ENCODE measurements at places on chromosomes 5 and 9. TPM values are rescaled to one million over a fixed set of nuclear protein-coding genes. Genes with fewer than 3 reads are reported as not detected.

Gene PDLIM4
- total RNA-seq = 22.0 TPM

DNA sequence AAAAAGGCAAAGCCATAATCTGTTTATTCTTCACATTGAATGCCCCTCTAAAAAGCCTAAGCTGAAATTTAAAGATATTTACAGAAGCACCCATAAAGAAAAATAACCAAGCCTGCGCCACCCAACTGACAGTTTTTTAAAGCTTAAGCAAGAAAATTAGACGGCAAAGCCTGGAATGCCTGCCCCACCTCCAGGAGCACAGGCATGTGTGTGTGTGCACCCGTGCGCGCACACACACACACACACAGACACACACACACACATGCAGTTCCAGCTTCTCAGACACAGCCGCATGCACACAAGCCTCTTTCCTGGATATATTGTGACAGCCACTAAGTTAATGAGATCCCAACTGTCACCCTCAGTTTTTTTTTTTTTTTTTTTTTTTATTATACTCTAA is 88.2 kb downstream of the FRMD3 start:
- DNase-seq = no peak

GRCh38 chr5:1104327-1105006 is 7.4 kb downstream of the SLC12A7 start:
- DNase-seq = no peak

DNA sequence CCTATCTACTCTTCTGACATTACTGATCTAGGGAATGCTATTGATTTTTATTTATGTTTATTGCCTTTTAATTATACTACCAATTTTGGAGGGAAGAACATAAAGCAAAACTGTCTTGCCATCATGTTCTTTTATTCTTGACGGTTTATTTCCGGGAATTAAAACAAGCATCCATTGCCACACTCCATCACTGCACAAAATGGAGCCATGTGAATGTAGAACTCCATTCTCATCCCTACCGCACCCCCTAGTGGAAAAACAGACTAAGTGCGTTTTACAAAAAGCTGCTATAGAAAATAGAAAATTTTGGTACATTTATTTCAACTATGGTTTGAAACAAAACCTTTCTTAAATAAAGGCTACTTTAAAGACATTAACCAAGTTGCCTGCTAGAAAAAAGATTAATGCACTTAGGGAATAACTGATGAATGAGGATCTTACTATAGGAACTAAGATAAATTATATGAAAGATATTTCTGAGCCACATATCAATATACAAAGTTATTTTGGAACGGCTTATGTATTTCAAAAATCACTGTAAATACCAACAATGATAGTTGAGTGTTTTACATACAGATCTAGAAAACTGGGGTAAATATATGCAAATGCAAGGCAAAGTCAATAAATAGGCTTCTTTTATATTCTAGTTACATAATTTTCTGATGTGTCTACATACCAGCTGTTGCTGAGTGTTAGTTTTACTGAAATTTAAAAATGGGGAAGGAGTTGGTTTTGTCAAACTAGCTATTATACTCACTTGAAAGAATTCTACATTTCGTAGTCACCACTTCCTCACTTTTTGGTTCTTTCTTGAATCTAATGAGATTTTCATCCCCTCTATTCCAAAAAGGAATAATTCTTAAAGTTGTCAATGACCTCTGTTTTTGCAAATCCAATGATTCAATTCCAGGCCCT is 26.5 kb downstream of the OXCT1 start:
- DNase-seq = peak; percentile 71

Gene OR1J2
- not detected for total RNA-seq

- DNase-seq = no peak
Observed at GRCh38 chr5:38534156-38534453, 22.3 kb downstream of the LIFR start.

- no peak for DNase-seq
Observed at GRCh38 chr5:117455236-117456233, 880.9 kb upstream of the SEMA6A start.

GRCh38 chr5:117110548-117110947 is 535.9 kb upstream of the SEMA6A start:
- no peak for DNase-seq

- DNase-seq = no peak
Observed at GRCh38 chr5:172564188-172564587, 76.9 kb upstream of the NEURL1B start.

- DNase-seq = no peak
Observed at GRCh38 chr9:86328156-86328555, 26.1 kb downstream of the TUT7 start.

GRCh38 chr9:136860933-136861873 is 4.9 kb downstream of the EDF1 start:
- no peak for DNase-seq

Gene CREBRF
- total RNA-seq = 11.6 TPM

Gene TRPM3
- 0.60 TPM for total RNA-seq

GRCh38 chr9:113715086-113715485 is 161.0 kb upstream of the ZNF618 start:
- no peak for DNase-seq

GRCh38 chr5:138543730-138544104 is 681 bp upstream of the ETF1 start:
- no peak for DNase-seq

GRCh38 chr9:72363908-72364678 is 915 bp downstream of the ZFAND5 start:
- DNase-seq = peak; percentile 75

Gene POC5
- total RNA-seq = 16.5 TPM

Gene BTNL3
- not detected for total RNA-seq

Data from cardiac muscle cell (in vitro differentiated cells and primary cell).